NCI-H82 (cell line): ENCODE measurements at places on chromosomes 3 and 15.

DNA sequence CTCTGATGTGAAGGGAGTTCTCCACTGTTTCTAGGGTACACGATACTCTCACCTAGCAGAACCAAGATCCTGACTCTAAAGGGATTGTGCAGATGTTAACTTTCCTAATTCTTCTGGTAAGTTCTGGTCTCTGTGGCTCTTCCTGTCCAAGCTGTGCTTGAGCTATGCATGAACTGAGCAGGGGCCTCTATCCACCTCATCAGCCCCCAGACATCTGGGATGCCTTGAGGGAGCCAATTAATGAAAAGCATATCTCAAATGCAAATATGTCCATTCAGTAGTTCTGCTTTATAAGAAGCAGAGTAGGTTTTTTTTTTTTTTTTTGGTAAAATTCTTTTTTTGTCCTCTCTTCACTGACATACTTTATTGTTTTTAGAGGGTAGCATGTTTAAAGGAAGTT is 89.6 kb downstream of the POLR2M start:
- DNase-seq = no peak

GRCh38 chr3:55170444-55170843 is 242.6 kb upstream of the LRTM1 start:
- no peak for DNase-seq

DNA sequence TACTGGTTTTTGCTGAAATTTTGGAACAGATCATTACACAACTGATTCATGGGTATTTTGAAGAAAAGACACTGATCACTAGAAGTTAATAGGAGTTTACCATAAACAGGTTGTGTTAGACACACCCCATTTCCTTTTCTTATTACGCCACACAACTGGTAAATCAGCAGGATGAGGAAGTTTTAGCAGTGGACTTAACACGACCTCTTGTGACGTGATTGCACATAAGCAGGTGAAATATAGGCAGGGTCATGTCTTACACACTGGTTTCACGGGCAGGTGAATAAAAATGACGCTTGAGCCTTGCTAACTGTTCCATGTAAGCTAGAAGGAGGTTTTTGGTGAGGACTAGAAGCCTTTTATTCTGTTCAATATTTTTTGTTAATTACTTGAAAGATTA is 27.1 kb upstream of the TPRG1 start:
- DNase-seq = peak; percentile 40

DNA sequence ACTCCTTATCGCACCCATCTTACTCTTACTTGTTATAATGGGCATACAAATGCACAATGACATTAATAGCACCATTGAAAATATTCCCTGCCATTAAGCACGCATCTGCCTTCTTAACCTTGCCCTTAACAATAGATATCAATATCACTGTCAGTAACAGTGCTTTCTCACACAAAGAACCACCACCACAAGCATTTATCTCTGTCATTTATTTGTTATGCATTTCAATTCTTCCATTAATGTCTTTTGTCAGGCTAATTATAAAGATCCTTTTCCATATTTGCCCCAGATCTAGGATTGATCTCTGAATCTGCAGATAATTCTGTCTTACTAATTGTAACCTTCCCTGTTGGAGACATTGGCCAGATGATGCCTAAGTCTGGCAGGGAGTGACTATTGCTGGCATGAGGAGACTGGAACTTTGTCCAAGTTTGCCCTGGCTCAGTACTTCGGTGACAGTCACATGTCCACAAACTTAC is 419.6 kb upstream of the TGFBR2 start:
- DNase-seq = no peak

GRCh38 chr3:142285083-142285517 is 59.7 kb upstream of the GK5 start:
- peak; percentile 88 for DNase-seq

GRCh38 chr3:143629726-143630125 is 218.5 kb downstream of the SLC9A9 start:
- DNase-seq = no peak

- no peak for DNase-seq
Measured at GRCh38 chr15:84967380-84967779, 14.3 kb upstream of the PDE8A start.

- DNase-seq = no peak
Measured at GRCh38 chr3:186589121-186589520, 18.6 kb downstream of the DNAJB11 start.

DNA sequence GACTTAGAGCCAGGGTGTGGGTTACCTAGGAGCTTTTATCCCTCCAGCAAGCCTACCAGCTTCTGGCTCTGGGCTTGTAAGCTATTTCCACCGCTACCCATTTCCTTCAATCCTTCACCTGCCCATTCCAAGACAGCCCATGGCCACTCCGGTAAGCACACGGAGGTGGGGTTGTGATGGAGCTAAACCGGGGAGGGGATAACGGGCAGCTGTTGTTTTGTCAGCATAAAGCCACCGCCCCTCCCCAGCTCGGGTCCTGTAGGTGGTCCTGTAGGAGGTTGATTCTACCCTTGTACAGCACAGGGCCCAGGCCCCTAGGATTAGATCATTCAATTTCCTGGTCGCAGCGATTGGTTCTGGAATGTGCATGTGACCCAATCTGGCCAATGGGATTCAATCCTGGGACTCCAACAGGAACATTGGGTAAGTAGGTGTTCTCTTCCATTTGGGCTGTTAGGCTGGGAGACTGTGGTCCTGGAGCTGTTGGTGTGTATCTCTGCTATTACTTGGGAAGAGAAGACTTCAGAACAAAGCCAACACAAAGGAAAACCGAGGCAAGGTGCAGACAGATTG is 150.6 kb downstream of the RAB11A start:
- DNase-seq = peak; percentile 26

DNA sequence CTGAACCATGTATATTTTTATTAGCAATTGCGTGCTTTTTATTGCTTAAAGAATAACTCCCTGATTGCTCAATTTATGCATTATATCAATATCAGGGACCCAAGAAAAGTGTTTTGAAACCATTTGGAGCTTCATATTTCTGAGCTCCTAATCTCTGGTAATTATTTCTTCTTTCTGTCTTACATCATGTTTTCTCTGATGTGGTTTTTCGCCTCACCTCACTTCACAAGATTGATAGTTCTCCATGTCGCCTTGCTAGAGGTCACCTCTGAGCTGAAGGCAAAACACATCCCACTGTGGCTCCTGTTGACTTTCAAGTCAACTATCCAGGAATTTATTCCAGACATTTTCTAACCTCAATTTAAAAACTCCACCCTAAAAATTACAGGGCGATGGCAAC is 837.4 kb downstream of the CADM2 start:
- DNase-seq = no peak

DNA sequence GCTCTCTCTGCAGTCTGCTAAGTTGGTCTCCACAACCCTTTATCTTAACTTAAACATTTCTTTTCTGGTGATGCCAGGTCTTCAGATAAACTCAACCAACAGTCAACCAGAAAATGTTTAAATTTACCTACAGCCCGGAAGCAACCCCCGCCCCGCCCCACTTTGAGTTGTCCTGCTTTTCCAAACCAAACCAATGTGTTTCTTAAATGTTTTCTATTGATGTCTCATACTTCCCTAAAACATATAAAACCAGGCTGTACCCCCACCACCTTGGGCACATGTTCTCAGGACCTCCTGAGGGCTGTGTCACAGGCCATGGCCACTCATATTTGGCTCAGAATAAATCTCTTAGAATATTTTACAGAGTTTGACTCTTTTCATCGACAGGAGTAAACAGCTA is 13.2 kb upstream of the GPR160 start:
- DNase-seq = no peak

GRCh38 chr15:43370975-43371974 is at the start of the genes TUBGCP4 and ZSCAN29:
Gene TUBGCP4 (plus strand): TSS chr15:43371101. CDS start chr15:43371355, 254 bp downstream.
Gene ZSCAN29 (minus strand): TSS chr15:43371043. CDS start chr15:43369913, 1,130 bp downstream.
- peak; percentile 95 for DNase-seq

DNA sequence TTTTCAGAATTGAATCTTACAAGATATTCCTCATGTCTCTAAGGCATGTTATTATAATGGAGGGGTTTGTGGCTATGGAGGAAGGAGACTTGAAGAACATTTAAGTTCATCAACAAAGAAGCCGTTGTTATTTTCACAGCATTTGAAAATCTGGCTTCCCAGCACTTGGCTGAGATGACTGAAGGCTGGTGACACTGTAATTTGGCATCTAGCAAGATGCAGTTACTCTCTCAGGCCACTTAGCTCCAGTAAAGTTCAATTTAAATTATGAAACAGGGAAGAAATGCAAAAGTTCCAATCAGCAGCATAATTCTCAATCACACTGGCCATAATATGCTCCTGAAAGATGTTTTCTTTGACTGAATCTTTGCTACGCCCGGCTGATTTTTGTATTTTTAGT is 139.4 kb upstream of the NUDT16 start:
- no peak for DNase-seq

DNA sequence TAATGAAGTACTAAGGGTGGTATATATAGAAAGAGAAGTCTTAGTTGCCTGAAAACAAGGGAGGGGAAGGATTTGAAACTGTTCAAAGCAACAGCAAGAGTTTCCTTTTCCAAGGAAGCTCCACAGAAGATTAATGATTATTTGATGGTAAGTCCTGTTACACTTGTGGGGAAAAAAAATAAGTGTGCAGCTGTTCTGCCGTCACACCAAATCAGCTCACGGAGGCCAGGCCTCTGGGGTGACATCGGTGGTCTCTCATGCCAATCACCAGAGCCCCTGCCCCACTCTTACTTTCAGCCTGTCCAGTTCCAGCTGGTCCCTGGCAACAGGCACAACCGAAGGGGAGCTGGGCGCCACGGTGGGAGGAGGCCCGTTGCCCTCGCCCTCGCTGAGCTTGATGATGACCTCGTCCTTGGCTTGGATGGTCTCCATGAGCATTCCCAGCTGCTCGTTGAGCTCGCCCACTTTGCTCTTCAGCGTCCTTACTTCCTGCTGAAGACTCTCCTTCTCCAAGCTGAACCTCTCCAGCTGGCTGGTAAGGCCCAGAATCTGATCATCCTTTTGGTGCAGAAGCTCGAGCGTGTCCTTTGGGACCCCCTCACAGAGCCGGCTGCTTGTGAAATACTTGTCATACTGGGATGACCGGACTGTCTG is 53.5 kb downstream of the TBC1D2B start:
- DNase-seq = no peak

- no peak for DNase-seq
Measured at GRCh38 chr3:110680450-110680849, 391.2 kb upstream of the NECTIN3 start.

- no peak for DNase-seq
Measured at GRCh38 chr15:57604507-57604906, 12.8 kb downstream of the MYZAP start.

- DNase-seq = no peak
Measured at GRCh38 chr3:46135475-46135874, 72.6 kb downstream of the CCR1 start.

DNA sequence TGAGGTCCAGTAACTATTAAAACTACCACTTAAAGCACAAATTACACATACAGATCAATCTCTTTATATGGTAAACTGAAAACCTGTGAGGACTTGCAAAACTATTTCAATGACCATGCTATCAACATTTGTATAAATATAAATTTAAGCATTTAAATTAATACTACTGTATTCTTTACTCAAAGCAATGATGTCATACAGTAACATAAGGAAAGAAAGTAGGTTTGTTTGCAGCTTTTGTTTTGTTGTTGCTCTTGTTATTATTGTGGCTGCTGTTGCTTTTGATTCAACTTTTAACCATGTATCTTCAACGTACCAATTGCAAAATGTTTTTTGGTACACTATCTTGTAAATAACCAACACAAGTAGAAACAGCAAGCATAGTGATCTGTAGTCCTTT is 22.0 kb downstream of the CBLB start:
- no peak for DNase-seq

DNA sequence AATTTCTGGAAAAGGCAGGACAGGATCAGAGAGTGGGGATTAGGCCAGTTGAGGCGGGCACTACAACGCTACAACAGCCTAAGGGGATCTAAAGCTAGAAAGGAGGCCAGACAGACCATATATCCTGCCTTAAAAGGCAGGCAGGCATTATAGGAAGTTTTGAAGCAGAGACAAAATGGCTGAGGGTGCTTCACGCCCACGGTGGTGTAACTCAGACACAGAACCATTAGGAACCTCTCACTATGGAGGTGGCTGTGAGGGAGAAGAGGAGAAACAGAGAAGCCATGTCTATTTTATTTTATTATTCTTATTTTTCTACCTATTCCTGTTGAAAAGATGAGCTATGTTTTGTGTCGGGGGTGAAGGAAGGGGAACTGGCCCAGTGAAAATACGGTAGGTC is 2.1 kb upstream of the USP4 start:
- no peak for DNase-seq

DNA sequence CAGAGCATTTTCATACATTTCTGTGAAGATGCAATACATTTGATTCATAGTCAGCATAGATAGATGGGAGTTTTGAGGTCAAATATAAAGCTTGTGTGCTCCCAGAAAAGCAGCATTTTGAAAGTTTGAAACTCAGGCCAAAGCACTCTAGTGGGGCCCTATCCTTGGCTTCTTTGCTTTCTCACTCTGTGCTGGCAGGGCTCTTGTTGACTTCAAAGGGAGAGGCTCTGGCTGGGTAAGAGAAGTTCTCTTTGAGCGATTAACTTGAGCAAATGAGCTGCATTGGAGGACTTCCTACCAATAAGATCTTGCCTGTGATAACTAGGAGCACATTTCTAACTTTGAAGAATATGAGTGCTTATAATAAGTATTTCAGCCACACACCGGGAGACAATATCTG is 214.0 kb upstream of the RARB start:
- DNase-seq = no peak

- no peak for DNase-seq
Measured at GRCh38 chr3:105397974-105398373, 31.3 kb downstream of the ALCAM start.

DNA sequence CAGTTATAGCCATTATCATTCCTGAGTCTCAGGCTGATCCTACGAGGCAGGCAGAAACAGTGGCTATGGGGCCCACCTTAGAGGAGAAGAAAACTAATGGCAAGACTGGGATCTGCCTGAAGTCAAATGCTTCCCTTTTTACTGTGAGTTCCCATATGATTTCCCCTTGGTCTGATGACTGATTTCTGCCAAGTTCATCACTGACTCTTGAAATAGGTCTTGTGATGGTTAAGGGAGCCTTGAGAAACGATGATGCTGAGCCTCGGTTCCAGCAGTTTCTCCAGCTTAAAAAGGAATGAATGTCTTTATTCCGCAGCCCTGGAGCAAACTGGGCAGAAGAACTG is 29.4 kb upstream of the LDHAL6B start:
- no peak for DNase-seq

DNA sequence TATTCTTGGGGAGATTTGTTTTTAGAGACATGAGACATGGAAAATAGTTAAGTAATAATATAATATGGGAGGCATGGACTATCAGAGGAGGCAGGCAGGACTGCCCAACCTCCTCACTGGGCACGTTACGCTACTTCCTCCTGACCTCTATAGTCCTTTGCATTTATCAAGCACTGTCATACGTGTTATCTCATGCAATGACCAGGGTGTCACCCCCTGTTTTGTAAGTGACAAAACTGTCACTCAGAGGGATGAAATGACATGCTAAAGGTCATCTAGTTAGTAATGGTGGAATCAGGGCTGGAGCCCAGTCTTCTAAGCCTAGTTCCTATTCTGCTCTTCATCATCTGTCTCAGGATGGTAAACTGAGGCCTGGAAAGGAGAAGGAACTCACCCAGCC is 66.7 kb downstream of the ST6GAL1 start:
- no peak for DNase-seq

DNA sequence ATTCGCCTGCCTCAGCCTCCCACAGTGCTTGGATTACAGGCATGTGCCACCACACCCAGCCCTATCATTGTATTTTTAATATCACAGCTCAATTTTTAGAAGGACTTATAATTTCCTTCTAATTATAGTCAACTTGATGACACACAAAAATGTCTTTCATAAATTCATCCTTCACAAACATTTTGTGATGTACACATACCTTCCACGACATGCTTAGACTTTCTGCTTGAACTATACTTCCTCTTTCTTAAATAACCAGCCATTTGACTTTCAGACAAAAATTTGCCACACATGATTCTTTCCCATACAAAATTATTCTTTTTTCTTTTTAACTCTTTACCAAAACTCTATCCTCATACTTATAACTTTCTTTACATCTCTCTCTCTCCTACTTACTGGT is 48.4 kb upstream of the CCK start:
- peak; percentile 3 for DNase-seq
